ENCODE measurements at places on chromosomes 7 and 10. TPM values are rescaled to one million over a fixed set of nuclear protein-coding genes. Genes with fewer than 3 reads are reported as not detected.
A peak's percentile ranks its signal among the peaks of the same experiment; 100 is the strongest.

DNA sequence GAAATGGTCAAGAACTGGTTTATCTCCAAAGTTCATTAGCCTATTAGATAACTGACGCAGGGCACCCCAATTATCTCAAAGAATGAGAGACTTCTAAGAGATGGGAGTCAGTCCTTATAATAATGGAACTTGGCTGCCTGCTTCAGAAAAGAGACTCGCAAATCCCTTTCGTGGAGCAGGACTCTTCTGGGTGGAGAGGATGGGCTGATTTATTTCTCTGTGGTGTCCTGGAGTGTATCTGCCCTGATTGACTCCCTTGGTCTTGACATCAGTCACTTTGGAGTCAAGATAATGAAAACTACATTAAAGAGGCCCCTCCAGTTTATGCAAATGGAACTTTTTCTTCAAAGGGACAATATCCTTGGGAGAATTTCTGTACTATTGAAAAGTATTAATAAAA is 198.9 kb downstream of the HDAC9 start:
- DNase-seq: no peak

GRCh38 chr10:5494611-5495010 is 4.8 kb downstream of the CALML5 start:
- no peak for DNase-seq

DNA sequence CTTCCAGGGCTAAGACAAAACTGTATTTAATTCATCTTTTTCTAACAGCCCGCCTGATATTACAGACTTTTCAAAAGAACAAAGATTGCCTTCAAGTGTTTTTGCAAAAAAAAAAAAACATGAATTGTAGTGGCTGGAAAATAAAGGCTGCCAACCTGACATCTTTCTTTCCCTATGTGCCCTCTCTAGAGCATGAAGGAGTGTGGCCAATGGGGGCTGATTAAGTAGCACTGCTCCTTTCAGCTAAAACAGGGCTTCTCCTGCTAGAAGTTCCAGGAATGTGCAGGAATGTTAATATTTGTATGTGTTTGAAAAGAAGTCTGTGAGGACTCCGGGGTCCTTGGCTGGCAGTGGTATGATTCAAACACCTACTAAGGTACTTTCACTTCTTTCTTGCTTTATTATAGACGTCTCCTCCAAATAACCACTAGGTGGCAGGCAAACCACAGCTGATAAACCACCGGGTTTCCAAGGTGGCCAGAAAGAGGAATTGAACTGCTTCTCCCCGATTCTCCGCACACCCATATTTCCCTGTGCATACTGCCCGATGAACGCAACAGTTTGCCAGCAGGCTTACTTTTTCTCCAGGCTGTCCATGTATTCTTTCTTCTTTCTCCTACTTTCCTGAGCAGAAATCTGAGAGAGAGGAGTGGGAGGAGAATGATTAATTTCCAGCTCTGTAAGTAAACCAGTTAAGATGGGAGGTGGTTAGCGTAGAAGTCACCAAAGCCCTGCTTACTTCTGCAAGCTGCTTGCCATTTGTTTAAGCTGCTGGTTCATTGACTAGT is 56.8 kb upstream of the DGKI start:
- DNase-seq: peak; percentile 64

DNA sequence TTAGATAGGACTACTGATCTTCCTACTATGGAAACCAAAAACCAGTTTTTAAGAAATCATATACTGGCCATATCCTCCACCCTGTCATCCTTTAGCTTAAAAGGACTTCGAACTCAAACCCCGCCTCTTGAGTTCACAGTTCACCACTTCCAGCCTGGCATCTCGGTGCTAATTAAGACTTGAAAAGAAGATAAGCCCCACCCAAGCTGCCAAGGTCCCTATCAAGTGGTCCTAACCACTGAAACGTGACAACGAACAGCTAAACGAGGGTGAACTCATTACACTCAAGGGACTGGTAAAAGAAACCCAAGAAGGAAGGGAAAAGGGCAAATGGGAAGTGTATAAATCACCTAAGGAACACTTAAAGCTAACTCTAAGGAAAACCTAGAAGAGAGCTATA is 16.1 kb downstream of the COL17A1 start:
- DNase-seq: no peak

DNA sequence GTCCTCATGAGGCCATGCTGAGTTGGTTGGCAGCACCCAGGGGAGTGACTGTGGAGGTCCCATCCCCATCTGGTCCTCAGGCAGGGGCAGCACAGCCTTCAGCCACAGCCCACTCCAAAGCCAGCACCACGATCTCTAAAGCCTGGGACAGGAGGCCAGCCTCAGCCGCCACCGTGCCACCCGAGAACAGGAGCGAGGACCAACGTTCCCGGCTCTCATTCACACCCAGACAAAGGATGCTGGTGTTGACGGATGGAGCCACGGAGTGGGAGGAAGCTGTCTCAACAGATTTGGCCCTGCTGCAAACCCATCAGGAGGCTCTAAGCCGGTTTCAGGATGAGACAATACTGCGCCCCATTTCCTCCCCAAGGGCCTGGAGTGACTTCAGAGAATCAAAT is 42.7 kb upstream of the PPP2R2D start:
- DNase-seq: no peak

DNA sequence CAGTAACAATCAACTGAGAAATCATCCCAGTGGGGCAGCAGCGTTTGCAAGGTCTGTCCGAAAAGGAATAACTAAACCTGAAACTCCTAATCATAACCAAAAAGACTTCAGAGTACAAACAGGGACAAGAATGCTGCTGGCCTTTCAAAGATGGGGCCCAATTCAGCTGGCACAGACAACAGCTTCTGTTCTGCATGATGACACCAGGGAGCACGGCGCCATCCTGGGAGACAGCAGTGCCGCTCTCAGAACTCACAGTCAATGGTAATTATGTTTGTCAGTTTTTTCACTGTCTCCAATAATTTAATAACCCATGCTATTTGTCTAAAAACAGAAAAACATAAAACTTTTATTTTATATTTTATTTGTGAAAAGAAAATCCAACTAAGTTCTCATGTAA is 90.0 kb downstream of the LARP4B start:
- no peak for DNase-seq

DNA sequence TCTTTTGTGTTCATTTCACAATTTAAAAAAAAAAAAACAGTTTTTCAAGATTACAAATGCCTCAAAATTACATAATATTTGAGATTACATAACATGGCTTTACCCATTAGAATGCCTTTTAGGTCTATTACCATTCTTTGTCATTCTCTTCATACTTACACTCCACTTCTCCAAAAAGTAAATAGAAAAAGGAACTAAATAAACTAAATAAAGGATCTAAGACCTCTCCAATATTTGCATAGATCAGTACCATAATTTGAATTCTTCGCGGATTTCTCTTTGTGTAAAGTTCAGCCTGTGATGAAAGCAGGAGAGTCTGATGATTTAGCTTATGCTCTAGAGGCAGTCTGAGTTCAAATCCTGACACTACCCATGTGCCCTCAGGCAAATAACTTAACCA is 56.4 kb upstream of the C1GALT1 start:
- DNase-seq: no peak

DNA sequence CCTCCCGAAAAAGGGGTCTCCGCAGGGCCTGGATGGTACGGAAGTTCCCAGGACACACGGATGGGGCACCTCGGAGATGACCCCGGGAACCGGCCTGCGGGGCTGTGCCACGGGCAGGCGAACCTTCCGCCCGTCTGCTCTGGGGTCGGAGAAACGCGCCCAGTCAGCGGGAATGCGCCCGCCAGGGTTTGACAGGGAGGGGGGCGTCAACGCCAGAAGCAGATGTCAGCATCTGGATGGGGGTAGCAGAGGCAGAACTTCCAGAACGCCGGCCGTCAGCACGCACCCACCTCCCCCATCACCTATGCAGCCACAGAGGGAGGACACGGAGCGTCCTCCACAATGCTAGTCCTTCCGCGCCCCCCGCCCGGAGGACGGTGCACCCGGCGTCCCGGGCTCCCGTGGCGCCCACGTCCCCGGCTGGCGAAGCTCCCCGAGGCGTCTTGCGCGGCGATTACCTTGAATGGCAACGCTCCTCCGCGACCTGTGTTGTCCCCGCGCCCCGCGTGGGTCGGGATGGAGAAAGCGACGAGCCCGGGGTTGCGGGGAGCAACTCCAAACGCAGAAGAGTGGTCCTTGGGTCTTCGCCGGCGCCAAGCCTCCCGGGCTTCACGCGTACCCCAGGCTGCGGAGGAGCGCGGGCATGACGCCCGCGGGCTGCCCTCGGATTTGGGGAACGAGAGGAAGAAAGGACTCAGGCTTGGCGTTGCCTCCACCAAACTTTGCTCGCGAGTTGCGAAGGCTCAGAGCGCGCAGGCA is 561 bp downstream of the FGFR2 start:
- DNase-seq: no peak

GRCh38 chr7:13262929-13263530 is 575.6 kb downstream of the ARL4A start:
- DNase-seq: no peak

DNA sequence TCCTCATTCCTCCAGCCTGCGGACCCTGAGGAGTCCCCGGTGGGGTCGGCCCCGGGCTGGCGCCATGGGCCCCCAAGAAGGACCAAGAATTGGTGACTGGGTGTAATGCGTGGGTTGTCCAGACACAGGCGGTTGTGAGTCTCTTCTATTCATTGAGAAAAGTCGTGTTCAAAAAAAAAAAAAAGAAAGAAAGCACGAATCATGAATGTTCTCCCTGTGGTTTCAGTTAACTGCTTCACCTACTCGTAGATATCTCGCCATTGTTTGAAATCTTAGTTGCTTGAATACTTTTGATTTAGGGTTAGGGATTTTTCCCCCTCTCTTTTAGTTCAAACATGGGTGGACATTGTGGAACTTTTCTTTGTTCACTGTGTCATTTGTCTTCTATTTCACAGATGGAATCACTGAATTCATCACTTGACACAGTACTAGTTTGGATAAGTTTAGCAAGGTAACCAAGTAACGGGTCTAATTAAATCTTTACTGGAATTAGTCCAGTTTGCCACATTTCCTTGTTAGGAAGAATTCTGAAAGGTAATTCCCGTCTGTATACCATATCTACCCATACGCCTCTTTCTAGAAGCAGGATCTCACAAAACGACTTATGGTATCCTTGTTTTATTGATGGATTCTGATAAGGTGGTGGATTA is 775 bp downstream of the STARD3NL start:
- no peak for DNase-seq

GRCh38 chr7:44275146-44275545 is 50.2 kb downstream of the CAMK2B start:
- DNase-seq: no peak

DNA sequence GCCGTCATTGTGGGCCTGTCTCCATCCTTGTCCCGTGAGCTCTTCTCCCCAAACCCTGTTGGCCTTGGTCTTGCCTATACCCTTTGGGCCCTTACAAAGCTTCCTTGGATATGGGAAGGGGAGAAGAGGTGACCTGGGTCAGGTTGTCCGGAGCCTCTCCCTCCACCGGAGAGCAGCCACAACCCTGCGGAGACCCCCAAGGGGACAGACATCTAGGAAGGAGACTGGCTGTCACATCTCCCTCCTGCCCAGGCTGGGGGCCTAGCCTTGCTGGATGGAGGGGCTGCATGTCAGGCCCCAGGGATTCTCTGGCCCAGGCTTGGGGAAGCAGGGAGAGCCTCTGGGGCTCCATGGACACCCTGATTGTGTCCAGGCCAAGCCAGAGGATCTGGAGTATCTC is 11.8 kb downstream of the NACAD start:
- no peak for DNase-seq

DNA sequence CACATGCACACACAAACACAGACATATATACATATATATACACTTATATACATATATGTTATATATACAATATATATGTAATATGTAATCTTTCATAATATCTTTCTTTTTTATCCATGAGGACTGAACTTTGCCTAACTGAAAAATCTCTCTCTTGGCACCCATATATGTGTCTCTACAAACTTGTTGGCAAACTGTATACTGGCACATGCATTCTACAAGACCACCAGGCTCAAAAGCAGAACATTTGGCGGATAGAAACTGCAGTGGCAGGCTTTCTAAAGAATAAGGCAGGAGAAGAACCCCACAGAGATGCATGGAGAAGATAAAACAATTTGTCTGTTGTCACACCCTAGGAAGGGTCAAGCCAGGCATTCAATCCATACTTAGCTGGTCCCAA is 165.3 kb downstream of the NRG3 start:
- no peak for DNase-seq

DNA sequence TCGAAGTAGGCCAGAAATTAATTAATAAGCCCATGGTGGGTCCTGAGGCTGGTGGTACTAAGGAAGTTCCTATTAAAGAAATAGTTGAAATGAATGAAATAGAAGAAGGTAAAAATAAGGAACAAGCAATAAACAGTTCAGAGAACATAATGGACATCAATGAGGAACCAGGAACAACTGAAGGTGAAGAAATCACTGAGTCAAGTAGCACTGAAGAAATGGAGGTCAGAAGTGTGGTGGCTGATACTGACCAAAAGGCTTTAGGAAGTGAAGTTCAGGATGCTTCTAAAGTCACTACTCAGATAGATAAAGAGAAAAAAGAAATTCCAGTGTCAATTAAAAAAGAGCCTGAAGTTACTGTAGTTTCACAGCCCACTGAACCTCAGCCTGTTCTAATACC is 36.0 kb downstream of the SLK start:
- DNase-seq: no peak

DNA sequence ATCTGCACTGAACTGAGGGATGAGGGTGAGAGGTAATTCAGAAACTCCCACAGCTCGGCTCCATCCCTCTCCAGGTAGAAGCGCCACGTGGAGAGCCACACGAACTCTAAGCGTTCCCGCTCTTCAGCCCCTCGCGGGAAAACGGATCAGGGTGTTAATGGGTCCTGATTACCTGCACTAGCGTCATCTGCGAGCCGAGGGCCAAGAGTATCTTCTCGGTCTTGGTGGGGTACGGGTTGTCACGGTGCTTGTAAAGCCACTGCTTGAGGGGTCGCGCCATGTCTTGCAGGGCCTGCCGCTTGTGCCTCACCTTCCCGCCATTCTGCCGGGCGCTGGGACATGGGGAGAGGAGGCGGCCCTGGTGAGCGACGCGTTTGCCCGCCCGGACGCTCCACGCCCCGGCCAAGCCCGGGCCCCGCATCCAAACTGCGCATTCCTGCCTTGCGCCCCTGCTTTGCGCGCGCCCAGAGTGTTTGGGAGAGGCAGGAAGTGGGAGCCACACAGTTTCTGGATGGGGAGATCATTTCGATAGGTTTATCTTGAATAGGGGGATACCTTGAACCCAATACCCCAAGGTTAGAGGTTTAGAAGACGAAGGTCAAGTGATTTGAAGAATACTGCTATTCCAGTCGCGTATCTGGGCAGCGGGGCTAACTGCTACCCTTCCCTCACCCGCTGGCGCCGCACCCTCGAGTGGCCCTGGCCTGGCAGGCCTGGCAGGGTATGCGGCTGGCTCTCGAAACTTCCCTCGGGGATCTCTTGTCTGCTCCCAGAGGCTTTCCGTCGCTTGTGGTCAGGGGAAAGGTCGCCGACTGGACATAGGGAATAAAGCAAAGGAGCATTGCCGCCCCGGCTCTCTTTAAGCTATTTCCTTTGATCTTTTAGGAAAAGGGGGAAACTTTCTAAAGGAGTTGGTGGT is 4.2 kb downstream of the MKX start:
- no peak for DNase-seq

- DNase-seq: peak; percentile 21
Observed at GRCh38 chr7:37977243-37977642, 56.8 kb downstream of the EPDR1 start.

TAS2R5 gene
- total RNA-seq: 0.30 TPM

TRPV6 gene
- total RNA-seq: not detected

VWC2 gene
- under 0.01 TPM for total RNA-seq

MAGI2 gene
- total RNA-seq: 0.84 TPM

PPP1R17 gene
- total RNA-seq: not detected

ANXA8 gene
- 0.88 TPM for total RNA-seq

CNNM1 gene
- total RNA-seq: not detected

MMP21 gene
- total RNA-seq: not detected

SPDYE2B gene
- total RNA-seq: not detected

HTR5A gene
- total RNA-seq: not detected

PRSS37 gene
- total RNA-seq: not detected

SH2D4B gene
- total RNA-seq: not detected
